ENCODE measurements at places on chromosomes 6 and 20.

DNA sequence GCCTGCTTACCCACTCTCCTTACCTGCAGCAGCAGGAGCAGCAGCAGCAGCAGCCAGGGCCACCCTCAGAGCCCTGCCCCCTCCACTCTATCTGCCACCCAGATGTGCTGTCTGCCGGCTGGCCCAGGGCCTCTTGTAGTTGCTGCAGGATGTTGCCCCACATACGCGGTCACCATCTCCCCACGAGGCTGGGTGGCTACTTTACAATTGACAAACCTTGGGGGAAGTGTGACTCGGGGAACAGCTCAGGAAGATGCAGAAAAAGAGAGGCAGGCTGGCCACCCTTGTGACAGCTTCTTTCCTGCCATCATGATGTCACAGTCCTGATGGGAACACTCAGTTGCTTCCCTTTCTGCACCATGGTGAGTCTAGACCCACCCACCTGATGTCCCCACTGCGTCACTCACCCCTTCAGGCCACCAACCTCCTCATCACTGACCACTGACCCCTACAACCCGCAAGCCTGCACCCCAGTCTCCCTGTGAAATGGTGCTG is 14.5 kb downstream of the TREM1 start:
- DNase-seq, result no peak

GRCh38 chr20:45412653-45413052 is 3.3 kb upstream of the PIGT start:
- no peak for DNase-seq

GRCh38 chr6:11631539-11631938 is 94.0 kb downstream of the TMEM170B start:
- DNase-seq, result no peak

DNA sequence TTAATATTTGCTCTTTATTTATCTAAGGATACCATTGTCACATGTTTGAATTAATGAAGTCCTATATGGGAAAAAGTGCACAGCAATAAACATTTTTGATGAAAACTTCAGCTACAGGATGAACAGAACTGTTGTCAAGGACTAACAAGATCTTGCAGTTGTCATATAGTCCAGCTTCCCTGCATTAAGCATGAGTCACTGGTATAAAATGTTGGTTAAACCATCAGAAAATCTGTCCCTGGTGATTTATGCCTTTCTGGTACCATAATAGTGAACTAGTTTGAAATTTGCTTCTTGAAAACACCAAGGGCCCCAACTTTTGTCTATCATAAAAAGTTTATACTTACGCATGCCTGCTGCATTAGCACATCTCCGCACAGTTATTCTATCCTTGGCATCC is 60.4 kb upstream of the RSPO3 start:
- DNase-seq, result no peak

GRCh38 chr20:53967527-53967926 is 102.9 kb downstream of the BCAS1 start:
- DNase-seq, result no peak

DNA sequence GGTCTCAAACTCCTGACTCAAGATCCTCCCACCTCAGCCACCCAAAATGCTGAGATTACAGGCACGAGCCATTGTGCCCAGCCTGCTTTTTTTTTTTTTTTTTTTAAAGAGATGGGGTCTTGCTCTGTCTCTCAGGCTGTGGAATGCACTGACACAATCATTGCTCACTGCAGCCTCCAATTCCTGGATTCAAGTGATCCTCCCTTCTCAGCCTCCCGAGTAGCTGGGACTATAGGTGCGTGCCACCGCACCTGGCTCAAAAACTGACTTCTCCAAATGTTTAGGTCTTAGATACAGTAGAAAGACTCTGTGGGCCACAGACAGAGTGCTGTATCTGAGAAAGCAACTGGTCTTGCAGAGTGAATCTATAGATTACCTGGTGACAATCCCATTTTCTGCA is 31.1 kb upstream of the SLC4A11 start:
- DNase-seq, result no peak

DNA sequence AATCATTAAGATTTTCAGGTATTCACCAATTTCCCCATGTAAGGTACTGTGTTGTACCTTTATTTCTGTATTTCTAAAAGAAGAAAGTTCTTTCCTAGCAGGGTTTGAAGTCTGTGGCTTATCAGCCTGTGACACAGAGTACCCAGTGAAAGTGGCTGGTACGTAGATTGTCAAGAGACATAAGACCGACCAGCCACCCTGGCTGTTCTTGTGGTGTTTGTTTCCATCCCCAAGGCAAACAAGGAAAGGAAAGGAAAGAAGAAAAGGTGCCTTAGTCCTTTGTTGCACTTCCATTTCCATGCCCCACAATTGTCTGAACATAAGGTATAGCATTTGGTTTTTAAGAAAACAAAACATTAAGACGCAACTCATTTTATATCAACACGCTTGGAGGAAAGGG is 40.6 kb upstream of the SMIM28 start:
- DNase-seq, result no peak

DNA sequence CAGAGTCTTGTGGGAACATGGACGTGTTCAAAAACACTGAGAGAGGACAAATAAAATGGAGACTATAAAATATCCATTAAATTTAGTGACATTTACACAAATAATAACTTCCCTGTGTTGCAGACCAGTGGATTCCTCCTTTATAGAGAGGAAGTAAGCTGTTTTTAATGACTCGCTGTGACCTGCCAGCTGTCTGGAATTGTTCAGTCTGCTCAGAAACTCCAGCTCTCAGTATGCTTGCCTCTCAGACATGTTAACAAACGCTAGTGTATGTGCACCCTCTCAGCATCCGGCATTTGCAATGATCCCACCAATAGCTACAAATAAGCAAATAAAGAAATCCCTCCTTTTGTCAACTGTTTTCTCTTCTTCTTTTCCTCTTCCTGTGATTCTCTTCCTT is 158.0 kb upstream of the TCF21 start:
- DNase-seq, result no peak

GRCh38 chr6:5995949-5996713 is 10.6 kb downstream of the NRN1 start:
- no peak for DNase-seq

GRCh38 chr20:504632-505075 is 38.9 kb downstream of the CSNK2A1 start:
- no peak for DNase-seq

- DNase-seq, result no peak
Observed at GRCh38 chr20:46709055-46709458, 392 bp upstream of the SLC2A10 start.

DNA sequence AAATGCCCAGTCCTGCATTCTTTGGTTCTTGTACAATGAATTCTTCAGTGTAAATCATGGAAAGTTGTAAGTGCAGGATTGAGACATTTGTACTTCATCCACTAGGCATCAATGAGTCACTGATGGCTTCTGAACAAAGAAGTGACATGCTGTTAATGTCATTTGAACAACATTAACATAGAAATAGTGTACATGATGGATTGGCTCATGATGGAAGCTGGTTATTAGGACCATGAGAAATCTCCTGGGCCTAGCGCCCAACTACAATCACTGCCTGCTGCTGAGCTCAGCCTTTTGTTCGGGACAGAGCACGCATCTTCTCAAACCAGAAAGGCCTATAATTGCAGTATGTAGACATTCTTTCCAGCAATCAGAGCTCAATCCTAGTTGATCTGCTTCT is 316.8 kb upstream of the TSHZ2 start:
- no peak for DNase-seq

DNA sequence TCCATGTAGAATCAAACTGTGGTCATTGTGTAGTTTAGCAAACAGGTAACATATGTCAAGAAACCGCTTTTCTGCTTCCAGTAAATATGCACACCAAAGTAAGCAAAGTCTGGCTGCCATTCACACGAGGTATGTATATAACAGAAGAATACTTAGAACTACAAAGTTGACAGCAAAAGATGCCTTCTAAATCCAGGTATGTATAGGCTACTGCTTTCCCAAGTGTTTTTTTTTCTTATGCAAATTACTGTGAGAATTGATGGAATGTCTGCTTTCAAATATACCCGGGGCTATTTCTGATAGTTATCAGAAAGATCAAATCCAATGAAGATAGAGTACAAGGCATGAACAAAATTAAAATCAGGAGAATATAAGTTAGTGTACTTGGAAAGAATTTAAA is 229.2 kb downstream of the HACE1 start:
- DNase-seq, result no peak

DNA sequence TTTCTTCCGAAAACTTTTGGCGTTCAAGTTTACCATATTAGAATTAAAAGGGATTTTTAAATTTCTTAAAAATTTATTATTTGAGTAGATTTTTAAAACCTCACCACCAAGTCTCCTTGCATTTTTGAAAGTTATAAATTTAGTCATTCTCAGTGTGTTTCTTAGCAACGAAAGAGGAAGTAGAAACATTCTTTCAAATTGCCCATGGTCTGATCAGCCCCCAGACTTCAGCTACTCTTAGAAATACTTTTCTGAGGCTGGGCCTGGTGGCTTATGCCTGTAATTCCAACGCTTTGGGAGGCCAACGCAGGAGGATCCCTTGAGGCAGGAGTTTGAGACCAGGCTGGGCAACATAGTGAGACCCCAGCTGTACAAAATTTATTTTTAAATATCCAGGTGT is 15.1 kb upstream of the RTF2 start:
- DNase-seq, result no peak

GRCh38 chr6:148890096-148890495 is 143.3 kb downstream of the UST start:
- no peak for DNase-seq

DNA sequence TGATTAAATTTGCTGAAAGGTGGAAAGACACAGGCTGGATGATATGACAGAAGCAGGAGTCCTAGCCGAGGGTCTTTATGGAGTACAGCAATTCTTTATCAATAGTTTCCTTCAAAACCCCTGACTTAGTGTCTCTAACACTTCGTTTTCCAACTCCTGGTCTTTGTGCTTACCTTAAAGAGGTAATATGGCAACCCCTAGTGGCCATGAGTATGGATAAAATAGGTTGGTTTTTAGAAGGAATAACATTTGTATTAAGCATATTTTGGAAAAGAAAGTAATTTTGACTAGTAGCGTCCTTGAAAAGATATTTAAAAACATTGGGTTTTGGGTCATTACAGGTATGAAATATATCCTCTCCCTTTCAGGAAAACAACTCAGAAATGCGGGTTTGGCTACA is 51.9 kb downstream of the VGLL2 start:
- DNase-seq, result no peak

DNA sequence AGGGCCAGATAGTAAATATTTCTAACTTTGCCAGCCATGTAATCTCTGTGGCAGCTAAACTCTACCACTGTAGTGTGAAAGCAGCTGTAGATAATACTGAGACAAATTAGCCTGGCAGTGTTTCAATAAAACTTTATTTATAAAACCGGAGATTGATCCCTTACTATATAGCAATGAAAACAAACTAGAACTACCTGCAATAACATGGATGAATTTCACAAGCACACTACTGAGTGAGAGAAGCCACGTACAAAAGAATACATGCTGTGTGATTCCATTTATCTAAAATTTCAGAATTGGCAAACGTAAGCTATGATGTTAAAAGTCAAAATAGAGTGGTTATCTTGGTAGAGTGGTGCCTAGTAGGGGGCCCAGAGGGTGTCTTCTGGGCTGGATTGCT is 198.7 kb upstream of the SGK1 start:
- DNase-seq, result no peak

DNA sequence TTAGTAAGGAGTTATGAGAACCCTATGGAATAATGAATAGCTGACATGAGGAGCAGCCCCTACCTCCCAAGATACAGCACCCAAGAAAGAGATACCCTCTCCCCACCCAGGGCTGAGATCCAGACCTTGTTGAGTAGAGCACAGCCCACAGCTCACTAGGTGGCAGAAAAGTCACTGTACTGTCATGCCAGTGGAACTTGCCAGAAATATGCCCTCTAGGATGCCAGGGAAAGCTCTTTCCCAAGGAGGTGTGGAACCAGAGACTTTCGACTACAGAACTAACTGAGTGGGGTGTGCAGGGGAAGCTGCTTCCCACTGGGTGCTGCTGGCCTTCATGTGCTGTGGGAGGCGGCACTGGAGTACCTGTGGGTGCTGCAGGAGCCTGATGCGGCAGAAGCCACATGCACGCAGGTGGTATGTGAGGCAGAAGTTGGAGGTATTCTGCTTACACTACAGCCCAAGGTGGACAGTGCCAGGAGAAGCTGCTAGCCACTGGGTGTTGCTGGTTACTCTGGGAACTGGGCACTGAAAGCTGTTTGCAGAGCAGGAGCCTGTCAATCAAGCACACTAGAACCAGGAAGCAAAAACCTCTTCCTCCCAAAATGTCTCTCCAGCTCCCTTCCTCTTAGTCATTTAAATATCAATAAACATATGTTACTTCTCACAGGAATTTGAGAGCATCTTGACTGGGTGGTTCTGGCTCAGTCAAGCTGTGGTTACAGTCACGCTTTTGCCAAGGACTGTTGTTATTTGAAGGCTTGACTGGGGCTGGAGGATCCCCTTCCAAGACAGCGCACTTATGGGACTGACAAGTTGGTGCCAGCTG is 17.8 kb downstream of the ARMC12 start:
- DNase-seq, result no peak
